ENCODE measurements at places on chromosomes 7 and 10.

GRCh38 chr10:72146559-72147323, 58.4 kb upstream of the SPOCK2 start:
- no peak overlapping the region for H3K4me3 ChIP-seq
- H3K27me3 ChIP-seq = no peaks in the 10 kb centered on the region
- H3K36me3 ChIP-seq = no peaks in the 10 kb centered on the region
- no peaks in the 10 kb centered on the region for H3K4me1 ChIP-seq

- H3K27ac ChIP-seq = no peak overlapping the region
- no peaks in the 10 kb centered on the region for H3K36me3 ChIP-seq
- H3K4me3 ChIP-seq = no peak overlapping the region
- no peaks in the 10 kb centered on the region for H3K27me3 ChIP-seq
These were observed 126.3 kb upstream of the NANOS1 start for GRCh38 chr10:118903251-118903650.

- DNase-seq = no peak
- no peak overlapping the region for H3K27ac ChIP-seq
- H3K36me3 ChIP-seq = no peaks in the 10 kb centered on the region
These were observed 66.6 kb upstream of the IGFBP3 start for GRCh38 chr7:45987521-45988290.

- no peaks in the 10 kb centered on the region for H3K4me1 ChIP-seq
- no peaks in the 10 kb centered on the region for H3K27me3 ChIP-seq
- DNase-seq = no peak
- no peak overlapping the region for H3K4me3 ChIP-seq
- H3K36me3 ChIP-seq = no peaks in the 10 kb centered on the region
These were observed 61.7 kb downstream of the PRPF18 start for GRCh38 chr10:13648425-13648824.

- H3K27me3 ChIP-seq = no peaks in the 10 kb centered on the region
- no peaks in the 10 kb centered on the region for H3K36me3 ChIP-seq
- H3K27ac ChIP-seq = no peak overlapping the region
These were observed 361.8 kb downstream of the GATA3 start for GRCh38 chr10:8416192-8416701.

- H3K27ac ChIP-seq = no peak overlapping the region
- H3K36me3 ChIP-seq = no peaks in the 10 kb centered on the region
- peaks cover 42% of the 10 kb centered on the region for H3K4me1 ChIP-seq
- no peak overlapping the region for H3K4me3 ChIP-seq
These were observed 180.8 kb downstream of the PRKCQ start for GRCh38 chr10:6399231-6399741.

All from common myeloid progenitor, CD34-positive (primary cell).